Stimulated activated CD4-positive, alpha-beta T cell treated with anti-CD3 and anti-CD28 coated beads, Interleukin-15, amount 100 ng/mL, for 24 hours (primary cell): ENCODE measurements at places on chromosomes 12 and 14.
A peak's percentile ranks its signal among the peaks of the same experiment; 100 is the strongest.

- no peak for DNase-seq
Observed at GRCh38 chr12:28032811-28033537, 60.4 kb upstream of the PTHLH start.

GRCh38 chr12:131040491-131040890 lies 86.8 kb downstream of the ADGRD1 start:
- no peak for DNase-seq

- no peak for DNase-seq
Observed at GRCh38 chr12:126286203-126286602, 1221.0 kb downstream of the AACS start.

DNA sequence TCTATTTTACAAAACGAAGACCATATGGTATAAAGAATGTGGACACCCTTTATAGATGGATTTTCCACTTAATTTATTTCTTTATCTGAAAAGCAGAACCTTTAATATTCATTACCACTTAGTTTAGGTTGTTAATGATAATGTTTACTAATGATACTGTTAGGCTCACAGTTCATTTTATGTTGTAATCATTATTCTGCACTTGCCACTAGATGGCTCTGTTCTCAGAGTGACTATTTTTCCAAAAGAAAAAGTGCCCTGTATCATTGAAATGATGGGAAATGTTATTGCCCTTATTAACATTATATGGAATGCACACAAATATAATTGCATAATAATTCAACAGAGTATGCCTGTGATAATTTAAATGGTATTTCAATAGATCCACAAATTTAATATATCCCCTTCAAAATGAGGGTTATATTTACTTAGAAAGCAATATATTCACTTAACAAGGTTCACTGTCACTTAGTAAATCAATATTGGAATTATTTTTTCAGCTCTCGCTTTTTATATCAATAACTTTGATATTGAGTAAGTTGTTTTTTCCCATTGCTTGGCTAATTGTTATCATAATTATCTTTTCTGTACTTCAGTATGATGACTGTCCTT lies 95.7 kb downstream of the PDE3A start:
- no peak for DNase-seq

DNA sequence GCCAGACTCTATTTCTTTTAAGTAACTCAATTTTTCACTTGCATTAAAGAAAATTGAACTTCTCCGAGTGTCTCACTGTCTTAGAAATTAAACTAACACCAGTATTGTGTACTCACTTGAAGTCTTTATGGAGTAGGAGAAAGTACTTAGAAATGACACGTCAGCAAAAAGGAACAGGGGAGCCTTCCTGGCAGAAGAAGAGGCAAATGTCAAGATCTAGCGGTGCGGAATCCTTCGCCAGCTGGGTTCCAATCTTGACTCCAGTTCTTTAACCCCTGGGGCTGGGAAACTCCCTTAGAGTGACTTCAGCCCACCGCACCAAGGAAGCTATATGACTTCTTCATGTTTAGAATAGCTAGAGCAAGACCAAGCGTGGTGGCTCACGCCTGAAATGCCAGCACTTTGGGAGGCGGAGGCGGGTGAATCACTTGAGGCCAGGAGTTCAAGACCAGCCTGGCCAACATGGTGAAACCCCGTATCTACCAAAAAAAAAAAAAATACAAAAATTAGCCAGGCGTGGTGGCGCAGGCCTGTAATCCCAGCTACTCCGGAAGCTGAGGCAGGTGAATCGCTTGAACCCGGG lies 34.4 kb downstream of the WBP11 start:
- peak; percentile 57 for DNase-seq

DNA sequence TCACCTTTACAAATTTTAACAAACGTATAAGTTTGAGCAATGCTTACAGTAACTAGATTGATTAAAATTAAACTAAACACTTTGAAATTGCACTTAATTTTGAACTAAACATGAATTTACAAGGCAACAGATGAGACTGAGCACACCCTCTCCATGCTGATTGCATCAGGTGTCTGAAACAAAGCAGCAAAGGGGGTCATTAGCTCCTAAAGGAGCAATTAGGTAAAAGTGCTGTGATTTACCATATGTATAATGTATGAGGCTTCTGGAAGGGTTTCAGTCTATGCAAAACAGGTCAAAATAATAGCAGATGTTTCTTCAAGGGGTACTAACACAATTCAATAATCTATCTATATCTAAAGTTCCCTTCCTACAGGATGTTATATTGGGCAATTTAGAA lies 98.8 kb upstream of the LMNTD1 start:
- no peak for DNase-seq

DNA sequence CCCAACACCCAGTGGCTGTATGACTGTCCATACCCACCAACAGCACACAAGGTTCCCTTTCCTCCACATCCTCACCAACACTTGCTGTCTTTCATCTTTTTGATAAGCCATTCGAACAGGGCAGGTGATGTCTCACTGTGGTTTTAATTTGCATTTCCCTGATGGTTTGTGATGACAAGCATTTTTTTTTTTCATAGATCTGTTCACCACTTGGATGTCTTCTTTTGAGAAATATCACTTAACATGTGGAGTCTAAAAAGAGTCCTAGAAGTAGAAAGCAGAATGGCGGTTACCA lies 198.1 kb upstream of the DIO3 start:
- DNase-seq = no peak

DNA sequence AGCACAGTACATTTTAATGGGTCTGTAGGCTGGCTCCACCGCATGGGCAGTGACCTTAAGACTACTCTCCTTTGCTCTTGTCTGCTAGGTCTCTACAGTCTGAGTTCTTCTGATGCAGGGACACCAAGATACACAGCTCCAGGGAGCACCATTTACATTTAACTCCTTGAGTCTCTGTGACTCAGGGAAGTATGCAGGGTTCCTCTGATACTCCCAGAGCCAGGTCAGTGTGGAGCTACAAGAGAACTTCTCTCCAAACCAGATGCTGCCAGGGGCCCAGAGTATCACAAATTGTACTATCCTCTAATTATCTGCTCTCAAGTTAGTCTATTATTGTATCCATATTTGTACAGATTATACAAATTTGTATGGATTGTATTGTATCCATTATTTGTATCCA lies 15.2 kb downstream of the ZFP36L1 start:
- DNase-seq = no peak

DNA sequence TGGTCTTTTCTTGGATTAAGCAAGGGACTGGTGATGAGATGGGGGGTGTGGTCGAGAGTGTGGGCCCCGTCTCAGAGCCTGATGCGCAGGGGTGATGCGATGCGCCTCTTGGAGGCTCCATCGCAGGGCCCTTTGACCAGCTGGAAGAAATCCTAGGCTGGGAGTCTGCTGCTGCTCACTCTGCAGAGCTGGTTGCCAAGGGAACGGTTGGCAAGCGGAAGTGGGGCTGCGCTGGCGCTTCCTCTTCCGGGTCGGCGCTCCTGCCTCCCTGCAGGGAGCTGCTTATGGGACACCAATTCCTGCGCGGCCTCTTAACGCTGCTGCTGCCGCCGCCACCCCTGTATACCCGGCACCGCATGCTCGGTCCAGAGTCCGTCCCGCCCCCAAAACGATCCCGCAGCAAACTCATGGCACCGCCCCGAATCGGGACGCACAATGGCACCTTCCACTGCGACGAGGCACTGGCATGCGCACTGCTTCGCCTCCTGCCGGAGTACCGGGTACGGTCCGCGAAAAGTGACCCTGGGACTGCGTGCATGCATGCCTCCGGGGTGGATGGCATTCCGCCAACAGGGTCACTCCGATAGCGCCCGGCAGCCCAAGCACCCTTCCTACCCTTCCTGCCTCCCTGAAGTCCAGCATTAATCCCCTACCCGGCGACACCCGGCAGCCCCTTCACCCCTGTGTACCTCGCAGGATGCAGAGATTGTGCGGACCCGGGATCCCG lies at the start of gene MYG1:
Gene MYG1, plus strand, starts transcription at position 242 of the 727 bp plus-strand sequence. Its CDS starts 43 bp downstream, at position 285.
- DNase-seq = peak; percentile 92

GRCh38 chr12:45008211-45008610 lies 42.7 kb downstream of the DBX2 start:
- no peak for DNase-seq

DNA sequence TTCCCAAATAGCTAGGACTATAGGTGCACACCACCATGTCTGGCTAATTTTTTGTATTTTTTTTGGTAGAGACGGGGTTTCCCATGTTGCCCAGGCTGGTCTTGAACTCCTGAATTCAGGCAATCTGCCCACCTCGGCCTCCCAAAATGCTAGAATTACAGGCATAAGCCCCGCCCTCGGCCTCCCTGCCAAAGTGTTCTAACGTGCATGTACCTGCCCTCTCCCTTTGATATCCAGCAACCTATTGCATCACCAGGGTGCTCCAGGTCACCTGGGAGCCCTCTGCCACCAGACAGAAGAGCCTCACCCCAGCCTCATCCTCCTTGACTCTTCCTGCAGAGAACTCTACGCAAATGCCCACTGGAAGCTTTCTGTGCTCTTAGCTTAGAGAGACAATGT lies 2.2 kb upstream of the EML1 start:
- no peak for DNase-seq

DNA sequence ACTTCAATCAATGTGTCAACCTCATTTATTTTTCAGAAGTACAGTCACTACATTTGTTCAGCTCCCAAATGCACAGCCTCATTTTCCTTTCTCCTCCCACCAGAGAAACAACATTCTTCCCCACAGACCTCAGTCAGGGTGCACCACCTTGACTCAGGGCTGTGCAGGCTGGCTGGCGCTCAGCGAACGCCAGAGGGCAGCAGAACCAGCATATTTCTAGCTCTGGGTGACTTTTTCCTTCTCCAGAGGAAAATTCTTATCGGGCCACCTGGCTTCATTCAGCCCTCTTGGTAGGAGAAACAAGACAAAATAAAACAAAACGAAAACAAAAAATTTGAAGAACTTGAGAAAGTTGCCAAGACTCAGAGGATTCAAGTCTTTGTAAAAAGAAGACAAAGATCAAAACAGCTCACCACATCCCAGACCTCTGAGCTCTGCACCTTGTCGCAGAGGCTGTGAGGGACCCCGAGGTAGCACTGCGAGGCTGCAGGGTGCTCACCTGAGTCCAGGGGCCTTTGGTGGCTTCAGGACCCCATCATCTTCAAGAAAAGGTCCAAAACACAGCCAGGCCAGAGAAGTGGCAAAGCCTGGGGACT lies 33.7 kb downstream of the PAH start:
- peak; percentile 59 for DNase-seq

- no peak for DNase-seq
Observed at GRCh38 chr14:89792489-89793366, 161.8 kb downstream of the EFCAB11 start.

GRCh38 chr12:52045794-52046199 lies 5.4 kb upstream of the NR4A1 start:
- no peak for DNase-seq

DNA sequence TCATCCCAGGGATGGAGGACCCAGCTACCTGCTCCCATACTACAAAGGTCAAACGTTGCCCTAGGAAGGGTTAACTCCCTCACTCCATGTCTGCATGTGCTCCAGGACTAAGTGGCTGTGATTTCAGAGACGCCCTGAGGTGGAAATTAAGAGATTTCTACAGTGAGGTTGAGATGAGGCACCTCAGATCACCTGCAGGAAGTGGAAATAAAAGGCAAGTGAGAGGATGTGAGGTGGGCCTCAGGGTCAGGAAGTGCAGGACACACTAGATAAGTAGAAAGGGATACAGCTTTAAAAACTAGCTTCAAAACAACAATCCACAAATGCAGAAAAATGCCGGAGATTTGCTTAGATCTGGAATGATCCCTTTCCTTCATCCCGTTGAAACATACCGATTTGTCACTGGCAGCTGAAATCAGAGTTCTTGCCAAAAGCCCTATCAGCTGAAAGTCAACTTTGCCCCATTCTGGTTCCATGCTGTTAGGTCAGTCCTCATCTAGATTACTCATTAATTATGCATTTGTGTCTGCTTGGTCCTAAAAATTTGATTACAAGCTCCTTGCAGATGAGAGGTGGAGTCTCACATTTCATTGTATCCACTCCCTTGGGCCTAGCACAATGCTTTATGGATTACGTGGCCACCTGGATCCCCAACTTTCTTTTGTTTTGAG lies 6.6 kb downstream of the PLBD1 start:
- no peak for DNase-seq

DNA sequence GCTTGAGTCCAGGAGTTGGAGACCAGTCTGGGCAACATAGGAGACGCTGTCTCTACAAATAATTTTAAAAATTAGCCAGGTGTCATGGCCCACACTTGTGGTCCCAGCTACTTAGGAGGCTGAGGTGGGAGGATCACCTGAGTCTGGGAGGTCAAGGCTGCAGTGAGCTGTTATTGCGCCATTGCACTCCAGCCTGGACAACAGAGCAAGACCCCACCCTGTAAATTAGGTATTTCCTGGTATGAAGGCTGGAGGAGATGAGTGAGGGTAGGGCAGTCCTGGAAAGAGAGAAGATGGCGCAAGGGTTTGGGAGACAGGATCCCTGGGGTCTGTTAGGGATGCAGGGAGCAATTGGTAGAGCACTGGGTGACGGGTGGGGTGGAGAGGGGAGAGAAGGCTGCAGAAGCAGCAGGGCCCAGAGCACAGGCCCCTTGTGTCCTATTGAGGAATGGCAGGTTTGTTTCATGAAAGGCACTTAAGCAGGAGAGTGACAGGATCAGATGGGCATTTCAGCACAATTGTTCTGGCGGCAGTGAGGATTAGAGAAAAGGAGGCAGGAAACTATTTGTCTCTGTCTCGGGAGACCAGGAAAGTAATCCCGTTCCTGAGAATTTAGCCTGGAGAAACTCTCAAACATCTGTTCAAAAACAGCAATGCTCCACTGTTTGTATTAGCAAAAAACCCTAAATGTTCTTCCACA lies 47.2 kb upstream of the KTN1 start:
- no peak for DNase-seq

- DNase-seq = no peak
Observed at GRCh38 chr12:28082096-28082495, 108.2 kb upstream of the CCDC91 start.

DNA sequence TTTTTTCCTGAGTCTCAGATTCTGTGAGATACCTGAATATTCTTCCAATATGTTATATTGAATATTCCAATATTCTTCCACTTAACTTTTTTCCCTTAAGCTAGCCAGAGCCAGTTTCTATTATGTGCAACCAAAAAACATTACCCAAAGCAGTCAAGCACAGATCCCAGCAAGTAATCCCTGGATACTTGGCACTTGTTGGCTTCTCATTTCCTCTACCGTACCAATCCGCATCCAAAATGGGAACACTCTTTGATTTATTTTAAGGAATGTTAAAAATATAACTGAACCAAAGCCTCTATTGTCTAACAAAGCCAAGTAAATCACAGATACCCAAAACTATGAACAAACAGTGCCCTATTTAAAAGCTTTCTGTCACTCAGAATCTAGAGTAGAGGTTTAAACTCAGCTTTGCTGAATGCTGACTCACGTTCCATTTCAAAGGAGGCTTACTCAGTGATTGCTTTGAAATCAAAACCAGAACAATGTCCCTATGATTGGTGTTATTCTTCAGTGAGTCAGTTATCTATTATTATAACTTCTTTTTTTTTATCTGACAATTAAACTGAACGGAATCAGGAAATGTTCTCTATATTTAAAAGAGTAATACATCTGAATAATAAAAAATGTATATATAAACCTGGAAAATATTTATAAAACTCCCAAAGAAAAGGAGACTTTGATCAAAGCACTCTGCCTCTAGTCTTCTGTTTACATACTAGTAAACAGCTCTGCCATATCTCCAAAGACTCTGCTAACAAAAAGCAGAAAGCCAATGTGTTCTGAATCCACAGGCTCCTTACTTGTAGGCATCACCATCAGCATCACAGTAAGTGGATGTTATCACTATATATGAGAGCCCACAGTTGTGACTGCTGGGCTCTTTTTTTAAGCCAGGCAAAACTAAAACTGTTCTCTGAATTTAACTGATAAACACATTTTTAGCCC lies 360.8 kb downstream of the CCDC91 start:
- DNase-seq = no peak
